ENCODE measurements at places on chromosomes 3 and 15. TPM values are rescaled to one million over a fixed set of nuclear protein-coding genes. Genes with fewer than 3 reads are reported as not detected.

DNA sequence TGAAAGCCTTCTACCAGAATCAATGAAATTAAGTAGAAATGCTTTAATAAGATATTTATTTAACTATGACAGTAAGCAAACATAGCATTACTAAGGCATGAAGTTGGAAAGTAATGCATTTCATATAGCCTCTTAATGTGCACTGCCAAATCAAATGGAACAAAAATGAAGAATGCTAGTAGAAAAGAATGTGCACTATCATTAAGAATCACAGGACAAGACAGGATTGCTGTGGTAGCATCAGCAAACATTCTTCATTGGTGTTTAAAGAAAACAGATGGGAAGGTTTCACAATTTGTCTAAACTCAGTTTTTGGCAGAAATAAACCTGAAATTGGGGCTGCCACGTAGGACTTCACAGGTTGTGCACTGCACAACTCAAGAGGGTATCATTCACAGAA, 168.9 kb downstream of the CNTN3 start:
- no peak for DNase-seq

The ST8SIA2 gene
- 4.0 TPM for polyA plus RNA-seq

DNA sequence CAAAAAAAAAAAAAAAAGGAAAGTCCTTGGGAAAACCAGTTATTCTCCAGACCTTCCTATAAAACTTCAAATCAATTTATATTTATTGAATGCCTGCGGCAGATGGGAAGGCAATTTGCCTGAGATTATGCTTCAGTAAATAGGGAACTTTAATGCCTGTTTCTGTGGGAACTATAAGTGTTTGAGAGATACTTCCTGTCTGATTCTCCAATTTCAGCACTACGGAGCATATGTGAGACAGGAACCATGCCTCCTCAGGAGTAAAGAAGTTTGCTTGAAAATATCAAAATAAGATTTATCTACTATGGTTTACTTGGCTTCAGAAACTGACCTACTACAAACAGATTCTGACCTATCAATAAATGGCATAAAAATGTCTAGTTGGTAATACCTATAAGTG, 135.5 kb downstream of the CBLB start:
- no peak for DNase-seq

- no peak for DNase-seq
These were observed 57.4 kb upstream of the DIPK2A start for GRCh38 chr3:143914257-143914656.

GRCh38 chr3:67030785-67031740, 33.0 kb downstream of the KBTBD8 start:
- DNase-seq, result no peak

DNA sequence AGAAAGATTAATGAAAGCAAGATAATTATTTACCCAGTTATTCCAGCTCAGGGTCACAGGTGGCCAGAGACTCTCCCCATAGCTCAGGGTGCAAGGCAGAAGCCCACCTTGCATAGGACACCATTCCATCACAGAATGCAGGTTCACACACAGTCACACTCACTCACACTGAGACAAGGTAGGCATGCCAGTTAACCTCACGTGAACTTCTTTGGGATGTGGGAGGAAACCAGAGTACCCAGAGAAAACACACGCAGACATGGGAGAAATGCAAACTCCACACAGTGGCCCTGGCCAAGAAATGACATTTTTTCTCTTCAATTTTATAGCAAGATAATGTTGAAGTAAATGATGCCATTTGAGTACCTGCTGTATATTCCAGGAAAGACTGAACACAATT, 106.7 kb downstream of the ZNF385D start:
- DNase-seq, result no peak

GRCh38 chr15:36671017-36671416, 91.6 kb downstream of the CDIN1 start:
- no peak for DNase-seq

All from renal cortex interstitium (tissue), 15 donors.